ENCODE measurements at places on chromosomes 7 and 10.

DNA sequence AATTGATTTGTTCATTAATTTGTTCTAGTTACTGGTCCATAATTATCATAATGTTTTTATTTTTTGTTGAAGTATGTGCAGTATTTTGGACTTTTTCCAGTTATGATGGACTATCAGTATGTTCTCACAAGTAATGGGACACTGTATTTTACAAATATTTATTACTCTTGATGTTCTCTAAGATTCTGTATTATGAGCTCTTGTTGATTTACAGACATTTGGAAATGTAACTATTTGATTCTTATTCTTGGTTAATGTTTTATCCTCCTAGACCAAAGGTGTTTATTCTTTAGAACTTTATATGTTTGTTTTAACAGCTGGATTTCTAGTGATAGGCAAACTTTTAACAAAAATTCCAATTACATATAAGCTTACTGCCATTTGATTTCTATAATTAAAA, 200.6 kb downstream of the SDK1 start:
- DNase-seq = no peak

DNA sequence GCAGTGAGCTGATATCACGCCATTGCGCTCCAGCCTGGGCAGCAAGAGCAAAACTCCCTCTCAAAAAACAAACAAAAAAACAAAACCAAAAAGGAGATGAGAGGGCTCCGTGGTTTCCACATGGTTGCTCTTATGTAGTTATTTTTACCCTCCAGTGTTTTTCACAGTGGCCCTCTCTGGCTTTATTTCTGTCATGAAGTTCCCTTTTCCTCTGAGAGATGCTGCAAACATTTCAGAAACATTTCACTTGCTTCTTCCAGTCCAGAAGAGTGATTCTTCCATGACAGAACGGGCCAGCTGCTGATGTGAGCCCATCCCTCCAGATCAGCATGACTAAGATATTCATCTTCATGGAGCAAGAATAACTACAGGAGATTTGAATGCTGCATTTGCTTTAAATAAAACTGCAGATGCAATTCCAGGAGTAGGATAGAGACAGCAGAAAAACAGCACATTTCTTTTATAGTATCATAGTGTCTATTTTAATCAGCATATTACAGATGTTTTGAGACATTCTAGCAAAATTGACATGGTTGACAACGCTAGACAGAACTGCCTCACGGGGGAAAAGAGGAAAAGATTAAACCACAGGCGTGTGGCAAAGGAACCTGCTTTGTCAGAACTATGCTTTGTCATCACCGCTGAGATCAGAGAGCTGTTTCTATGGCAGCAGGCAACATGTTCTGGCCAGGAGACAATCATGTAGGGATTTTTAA, 40.3 kb downstream of the NRCAM start:
- peak; percentile 79 for DNase-seq

DNA sequence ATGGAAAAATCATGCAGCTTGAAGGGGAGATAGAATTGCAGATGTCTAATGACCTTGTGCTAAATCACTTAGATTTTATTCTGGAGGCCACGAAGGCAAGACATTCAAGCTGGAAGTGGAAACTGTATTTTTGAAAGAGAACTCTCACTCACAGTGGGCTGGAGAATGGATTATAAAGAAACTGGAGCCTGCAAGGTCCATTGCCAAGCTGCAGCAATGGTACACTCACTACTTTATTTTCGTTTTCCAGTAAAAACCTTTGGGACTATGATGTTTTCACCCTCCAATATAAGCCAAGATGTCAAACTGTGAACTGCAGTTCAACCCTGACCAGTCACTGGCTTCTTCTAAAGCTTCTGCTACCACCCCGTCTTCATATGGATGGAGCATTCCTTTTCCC, 62.0 kb downstream of the SKIDA1 start:
- no peak for DNase-seq

DNA sequence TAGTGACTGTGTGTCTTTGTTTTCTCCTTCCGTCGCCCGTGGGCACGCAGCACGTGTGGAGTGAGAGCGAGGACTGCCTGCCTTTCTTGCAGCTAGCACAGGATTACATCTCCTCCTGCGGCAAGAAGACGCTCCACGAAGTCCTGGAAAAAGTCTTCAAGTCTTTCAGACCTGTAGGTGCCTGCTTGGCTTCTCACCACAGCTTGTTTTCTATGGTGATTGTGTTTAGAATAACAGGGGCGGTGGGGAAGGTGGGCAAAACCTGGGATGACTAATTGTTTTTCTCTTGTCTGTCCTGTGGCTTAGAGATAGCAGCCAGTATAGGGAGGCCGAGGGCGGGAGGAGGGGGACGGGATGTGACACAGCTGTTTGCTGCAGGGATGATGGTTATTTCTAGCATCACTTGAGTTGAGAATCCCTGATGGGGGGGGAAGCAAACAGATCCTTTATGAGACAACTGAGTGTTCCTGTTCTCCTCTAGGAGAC, 11.4 kb downstream of the MTURN start:
- peak; percentile 65 for DNase-seq

GRCh38 chr10:24777196-24777595, 53.5 kb upstream of the ARHGAP21 start:
- no peak for DNase-seq

GRCh38 chr10:5165738-5166137, 19.2 kb downstream of the AKR1C8 start:
- peak; percentile 67 for DNase-seq
